Caki2 (cell line): ENCODE measurements at places on chromosomes 5 and 9. TPM values are rescaled to one million over a fixed set of nuclear protein-coding genes. Genes with fewer than 3 reads are reported as not detected.

- DNase-seq = no peak
Observed at GRCh38 chr5:173271419-173271818, 36.4 kb upstream of the NKX2-5 start.

DNA sequence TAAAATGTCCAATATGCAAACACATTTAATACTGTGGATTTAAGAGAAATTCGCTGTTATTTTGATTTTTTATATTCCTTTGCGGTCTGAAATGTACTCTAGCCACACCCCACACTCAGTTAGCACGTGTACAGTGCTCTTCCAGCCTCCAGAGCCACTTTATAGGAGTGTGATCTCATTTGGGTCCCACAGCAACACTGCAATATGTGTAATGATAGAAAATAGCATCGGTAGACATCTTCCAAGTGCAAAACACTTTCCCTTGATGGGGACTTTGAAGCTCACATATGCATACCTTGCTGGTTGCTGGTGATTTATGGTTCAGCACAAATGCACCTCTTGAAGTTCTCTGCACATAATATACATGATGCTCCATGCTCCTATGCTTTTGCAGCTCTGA, 148.3 kb downstream of the GAS1 start:
- DNase-seq = no peak

- no peak for DNase-seq
Observed at GRCh38 chr9:80899208-80899607, 790.1 kb downstream of the TLE1 start.

DNA sequence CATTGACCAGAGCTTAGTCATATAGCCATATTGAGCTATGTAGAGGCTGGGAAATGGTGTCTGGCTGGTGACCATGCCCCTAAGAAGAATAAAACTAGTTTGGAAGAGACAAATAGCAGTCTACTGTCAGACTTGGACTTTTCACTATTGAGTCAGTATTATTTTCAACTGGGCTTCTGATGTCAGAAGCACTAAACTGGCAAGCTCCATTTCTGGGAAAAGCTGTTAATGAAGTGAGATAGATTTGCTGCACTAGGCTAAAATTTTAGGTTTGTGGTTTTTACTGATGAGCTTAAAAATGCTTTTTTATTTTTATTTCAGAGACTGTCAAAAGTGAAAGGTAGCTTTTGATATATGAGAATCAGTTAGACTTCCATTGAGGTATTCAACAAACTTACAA, 220.2 kb downstream of the RAB3C start:
- DNase-seq = no peak

The INSL4 gene
- total RNA-seq = not detected in 2 replicates

DNA sequence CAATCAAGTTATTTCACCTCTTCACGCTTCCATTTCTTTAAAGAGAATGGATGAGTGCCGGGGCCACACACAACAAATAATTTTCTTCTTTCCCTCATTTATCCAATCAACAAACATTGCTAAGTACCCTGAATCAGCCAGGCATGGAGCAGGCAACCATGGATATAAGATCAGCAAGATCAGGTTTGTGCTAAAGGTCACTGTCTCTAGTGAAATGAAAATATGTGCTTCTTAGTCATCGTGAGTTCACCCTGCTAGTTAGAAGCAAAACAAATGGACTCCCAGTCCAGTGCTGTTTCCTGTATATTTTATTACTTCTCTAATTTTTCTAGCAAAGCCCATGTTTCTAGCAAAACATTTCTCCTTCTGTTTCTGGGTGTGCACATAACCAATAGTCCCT, 629.2 kb downstream of the BNC2 start:
- DNase-seq = peak; percentile 80

DNA sequence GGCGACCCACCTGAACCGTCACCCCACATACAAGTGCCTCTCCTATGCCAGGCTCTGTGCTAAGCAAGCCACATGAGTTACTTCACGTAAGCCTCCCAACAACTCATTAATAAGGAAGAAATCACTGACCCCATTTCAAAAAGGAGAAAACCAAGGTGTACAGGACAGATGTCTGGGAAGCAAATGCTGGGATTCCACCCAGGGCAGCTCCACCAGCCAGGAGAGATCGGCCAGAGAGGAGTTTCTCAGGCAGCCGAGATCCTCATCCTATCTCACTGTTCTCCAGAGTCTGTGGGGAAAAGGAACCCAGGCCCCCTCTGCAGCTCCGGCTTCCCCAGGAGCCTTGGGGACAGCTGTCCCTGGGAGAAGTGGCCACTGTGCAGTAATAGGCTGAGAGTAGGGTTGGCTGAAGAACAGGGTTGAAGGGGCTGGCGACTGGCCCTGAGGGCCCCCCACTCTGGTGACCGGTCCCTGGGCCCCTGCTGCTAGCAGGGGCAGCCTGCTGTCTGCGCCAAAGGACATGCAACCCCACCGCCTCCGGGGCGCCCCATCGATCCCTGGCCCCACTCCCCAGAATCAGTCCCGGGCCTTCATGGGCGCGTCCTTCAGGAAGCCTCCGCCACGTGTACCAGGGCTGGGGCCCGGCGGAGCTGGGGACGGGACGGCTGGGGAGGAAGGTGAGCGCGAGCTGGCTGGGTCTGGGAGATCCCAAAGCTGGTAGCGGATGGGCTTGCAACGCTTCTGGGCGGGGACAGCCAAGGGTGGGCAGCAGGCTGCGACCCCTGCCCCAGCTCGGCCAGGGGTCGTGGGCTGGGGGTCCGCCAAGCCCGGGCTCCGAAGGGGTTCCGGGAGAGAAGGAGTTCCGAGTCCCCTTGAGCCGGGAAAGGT, 44.1 kb upstream of the STXBP1 start:
- no peak for DNase-seq

The TMOD1 gene
- total RNA-seq = 19.4 and 25.7 TPM in 2 replicates
